ENCODE measurements at places on chromosomes 3 and 15. TPM values are rescaled to one million over a fixed set of nuclear protein-coding genes. Genes with fewer than 3 reads are reported as not detected.
A peak's percentile ranks its signal among the peaks of the same experiment; 100 is the strongest.

DNA sequence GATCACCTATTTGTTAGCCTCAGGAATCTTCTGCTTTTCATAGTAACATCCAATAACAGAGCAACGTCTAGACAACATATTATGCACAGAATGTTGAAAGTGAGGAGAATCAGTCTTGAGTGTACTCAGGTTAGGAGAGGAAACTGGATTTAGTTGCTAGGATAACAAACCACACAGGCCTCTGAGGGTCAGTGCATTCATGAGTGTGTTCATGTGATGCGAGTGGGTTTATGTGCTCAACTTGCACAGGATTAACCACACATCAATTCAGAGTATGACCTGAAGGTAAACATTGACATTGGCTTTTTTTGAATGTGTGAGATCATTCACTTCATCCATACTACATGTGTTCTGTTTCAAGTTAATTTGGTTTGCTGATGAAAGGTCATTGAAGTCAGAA is 287.6 kb downstream of the DIPK2A start:
- no peak for DNase-seq

- no peak for DNase-seq
Observed at GRCh38 chr3:112699436-112699978, 58.6 kb upstream of the CCDC80 start.

- no peak for DNase-seq
Observed at GRCh38 chr15:70165716-70166284, 68.1 kb upstream of the TLE3 start.

GRCh38 chr3:56829533-56829932 is 27.8 kb upstream of the ARHGEF3 start:
- DNase-seq = no peak

- DNase-seq = peak; percentile 30
Observed at GRCh38 chr3:172546628-172547214, 23.5 kb upstream of the TNFSF10 start.

DNA sequence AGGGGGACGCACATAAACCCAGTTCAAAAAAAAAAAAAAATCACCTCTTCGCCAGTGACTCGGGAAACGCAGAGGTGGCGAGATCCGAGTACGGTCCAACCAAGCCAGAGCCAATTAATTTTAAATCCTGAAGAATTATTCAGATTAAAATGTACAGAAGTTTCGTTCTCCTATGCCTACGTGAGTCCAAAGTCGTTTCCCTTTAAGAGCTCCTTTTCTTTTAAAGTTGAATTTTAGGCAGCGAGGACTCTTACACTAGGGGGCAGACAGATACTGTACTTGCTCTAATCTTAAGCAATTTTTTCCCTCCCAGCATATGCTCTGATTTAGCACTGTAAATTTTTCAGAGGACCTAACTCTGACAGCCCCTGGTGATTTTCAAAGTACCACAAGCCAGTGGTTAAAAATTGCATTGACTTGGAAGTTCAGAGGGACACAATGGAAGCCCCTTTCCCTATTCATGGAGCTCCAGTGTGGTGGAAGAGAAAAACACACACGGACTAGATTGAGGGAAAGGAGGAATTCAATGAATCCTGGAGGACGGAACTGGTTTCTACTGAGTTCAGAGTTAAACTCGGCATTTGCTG is 3.3 kb upstream of the NR2F2 start:
- peak; percentile 33 for DNase-seq

HOMER2 gene
- 15.1 TPM for total RNA-seq

SLC35G2 gene
- total RNA-seq = 5.0 TPM

OSTN gene
- total RNA-seq = not detected

MESP2 gene
- 1.3 TPM for total RNA-seq

BFSP2 gene
- not detected for total RNA-seq

RTP3 gene
- not detected for total RNA-seq

CBLB gene
- total RNA-seq = 29.8 TPM

LYZL4 gene
- total RNA-seq = not detected
